ENCODE measurements at places on chromosomes 2 and 18.

- no peak for DNase-seq
Measured at GRCh38 chr2:219335373-219335786, 2.8 kb upstream of the RESP18 start.

DNA sequence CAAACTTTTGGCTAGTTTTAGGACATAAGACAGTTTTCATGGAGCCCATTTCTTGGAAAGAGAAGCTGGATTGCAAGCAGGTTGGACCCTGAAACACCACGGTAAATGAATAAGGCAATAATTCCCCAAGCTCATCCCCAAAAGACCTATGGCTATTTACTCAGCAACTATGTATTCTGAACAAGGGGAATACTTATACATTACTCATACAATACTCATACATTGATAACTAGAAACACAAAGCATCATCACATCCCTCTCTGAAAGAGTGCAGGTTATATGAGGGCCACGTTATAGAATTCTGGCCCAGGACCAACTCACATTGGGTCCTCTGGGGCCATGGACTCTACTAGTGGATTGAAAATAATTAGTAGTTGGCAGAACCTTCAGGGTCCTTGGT is 154.8 kb downstream of the TMX3 start:
- DNase-seq, result no peak

DNA sequence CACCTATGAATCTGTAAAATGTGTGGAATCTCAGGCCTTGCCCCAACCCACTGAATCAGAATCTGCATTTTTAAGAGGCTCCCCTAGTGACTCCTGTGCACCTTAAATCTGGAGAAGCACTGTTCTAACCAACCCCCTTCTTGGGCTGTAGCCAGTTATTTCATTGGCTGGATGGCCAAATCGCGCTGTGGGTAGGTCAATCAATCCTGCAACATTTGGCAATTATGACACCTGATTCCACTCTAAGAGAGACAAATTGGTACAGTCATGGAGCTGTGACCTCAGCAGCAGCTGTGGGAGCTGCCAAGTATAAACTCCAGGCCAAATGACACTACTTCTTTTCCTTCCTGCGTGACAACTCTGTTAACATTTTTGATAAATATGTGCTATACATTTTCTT is 208.7 kb downstream of the CLIP4 start:
- no peak for DNase-seq

DNA sequence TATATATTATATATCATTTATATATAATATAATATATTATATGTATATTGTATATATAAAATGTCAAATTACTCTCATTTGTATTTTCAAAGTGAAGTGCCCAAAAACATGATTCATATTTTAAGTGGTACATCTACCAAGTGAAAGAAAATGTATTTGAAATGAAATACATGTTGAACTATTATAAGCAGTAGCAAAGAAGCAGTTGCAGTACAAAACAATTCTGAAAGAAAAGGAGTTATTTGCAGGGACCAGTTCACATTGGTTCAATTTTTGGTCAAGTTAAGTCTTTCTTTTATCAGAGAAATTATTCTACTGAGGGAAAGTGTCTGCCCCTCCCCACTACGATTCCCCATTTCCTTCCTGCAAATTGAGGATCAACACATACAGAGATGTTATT is 51.9 kb downstream of the APLF start:
- DNase-seq, result no peak

- DNase-seq, result no peak
Measured at GRCh38 chr2:146209842-146210275, 1635.0 kb upstream of the ACVR2A start.

DNA sequence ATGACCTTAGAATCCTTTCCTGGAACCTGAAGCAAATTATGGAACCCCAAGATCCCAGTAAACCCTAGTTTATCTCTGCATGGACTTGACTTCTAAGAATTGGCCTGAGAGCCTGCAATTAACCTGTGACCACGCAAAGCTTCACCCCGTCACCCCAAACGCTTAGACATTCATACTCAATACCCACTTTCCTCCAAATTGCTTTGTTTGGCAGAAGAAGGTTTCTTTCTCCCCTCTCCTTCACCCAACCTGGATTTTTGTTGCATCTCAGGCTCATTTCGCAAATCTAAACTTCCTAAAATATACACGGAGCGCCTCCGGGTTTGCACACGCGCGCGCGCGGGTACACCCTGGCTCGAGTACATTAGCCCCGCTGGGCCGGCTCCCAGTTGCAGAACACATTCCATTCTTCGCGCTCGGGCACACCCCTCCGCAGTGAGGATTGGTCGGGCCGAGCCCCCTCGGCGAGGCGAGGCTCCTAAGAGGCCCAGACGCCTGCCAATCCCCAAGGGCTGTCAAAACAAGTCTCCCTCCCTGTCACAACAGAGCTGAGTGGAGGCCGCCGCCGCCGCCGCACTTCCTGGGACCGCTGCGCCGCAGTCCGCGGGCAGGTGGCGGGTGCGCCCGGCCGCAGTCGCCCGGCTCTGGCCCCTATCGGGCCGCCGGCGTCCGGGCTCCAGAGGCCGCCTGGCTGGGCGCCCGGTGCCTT is at the start of gene PLCL1:
Gene PLCL1, plus strand, starts transcription at position 545 of the 709 bp plus-strand sequence.
- peak; percentile 70 for DNase-seq

Data from stimulated activated CD8-positive, alpha-beta memory T cell treated with anti-CD3 and anti-CD28 coated beads, Interleukin-7, amount 100 ng/mL, for 1 hour (primary cell).